ENCODE measurements at places on chromosomes 3 and 15.

GRCh38 chr3:57958642-57959422, 49.4 kb upstream of the FLNB start:
- no peak for DNase-seq

DNA sequence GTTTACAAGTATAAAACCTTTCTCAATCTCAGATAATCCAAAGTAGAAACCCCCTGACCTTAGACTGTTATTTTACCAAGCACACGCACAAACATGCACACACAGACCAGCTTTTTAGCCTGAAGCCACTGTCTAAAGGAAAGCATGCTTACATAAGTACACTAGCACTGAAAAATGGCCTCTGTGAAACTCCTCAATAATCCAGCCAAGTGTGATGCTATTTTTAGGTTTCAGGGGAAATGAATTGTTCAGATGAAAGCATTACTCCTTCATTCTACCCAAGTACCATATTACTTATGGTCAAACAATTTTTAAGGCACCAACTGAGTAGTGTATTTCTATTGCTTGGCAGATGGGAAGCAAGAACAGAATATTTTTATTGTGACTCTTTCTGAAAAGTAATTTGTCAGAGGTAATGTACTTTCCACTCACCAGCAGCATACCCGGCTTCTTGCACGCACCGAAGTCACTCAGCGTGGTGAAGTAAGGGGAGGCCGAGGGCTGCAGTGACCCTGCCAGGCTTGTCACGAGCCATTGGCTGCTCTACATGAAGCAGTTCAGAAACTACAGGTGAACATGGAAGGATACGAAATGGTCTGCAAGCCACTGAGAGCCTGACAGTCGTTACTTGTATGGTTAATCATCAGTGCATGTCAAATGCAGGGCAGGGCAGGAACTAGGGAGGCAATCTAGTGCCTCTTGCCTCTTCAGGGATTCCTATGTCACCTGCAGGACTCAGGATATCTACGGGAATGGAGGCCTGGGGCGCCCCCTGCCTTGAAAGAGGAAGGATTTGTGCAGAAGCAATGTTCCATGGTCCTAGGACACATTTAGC, 106.7 kb downstream of the GABRB3 start:
- DNase-seq: no peak

- no peak for DNase-seq
Measured at GRCh38 chr15:28208583-28208982, 109.5 kb upstream of the OCA2 start.

DNA sequence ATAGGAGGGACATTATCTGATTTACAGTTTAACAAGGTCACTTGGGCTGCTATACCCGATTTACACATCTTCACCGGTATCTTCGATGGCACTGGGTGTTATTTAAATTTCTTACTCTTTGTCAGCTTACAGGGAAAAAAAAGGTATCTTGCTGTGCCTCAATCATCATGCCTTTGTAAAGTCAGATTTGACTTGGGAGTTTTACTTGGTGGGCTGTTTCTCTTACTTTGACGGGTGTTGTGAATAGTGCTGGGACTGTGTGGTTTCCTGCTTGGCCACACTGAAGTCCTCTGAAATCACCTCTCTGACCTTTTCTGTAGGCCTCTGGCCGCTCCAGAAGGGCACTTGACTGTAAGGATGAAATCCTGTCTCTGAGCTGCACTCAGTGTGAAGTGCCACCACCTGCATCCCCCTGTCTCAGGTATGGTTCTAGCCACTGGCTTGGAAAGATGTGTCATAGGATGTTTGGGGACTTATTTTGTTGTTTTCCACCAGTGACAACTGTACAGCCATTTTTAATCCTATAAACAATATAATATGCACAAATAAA, 3.1 kb upstream of the SLC24A1 start:
- DNase-seq: no peak

- no peak for DNase-seq
Measured at GRCh38 chr3:123336001-123336400, 112.9 kb downstream of the ADCY5 start.

DNA sequence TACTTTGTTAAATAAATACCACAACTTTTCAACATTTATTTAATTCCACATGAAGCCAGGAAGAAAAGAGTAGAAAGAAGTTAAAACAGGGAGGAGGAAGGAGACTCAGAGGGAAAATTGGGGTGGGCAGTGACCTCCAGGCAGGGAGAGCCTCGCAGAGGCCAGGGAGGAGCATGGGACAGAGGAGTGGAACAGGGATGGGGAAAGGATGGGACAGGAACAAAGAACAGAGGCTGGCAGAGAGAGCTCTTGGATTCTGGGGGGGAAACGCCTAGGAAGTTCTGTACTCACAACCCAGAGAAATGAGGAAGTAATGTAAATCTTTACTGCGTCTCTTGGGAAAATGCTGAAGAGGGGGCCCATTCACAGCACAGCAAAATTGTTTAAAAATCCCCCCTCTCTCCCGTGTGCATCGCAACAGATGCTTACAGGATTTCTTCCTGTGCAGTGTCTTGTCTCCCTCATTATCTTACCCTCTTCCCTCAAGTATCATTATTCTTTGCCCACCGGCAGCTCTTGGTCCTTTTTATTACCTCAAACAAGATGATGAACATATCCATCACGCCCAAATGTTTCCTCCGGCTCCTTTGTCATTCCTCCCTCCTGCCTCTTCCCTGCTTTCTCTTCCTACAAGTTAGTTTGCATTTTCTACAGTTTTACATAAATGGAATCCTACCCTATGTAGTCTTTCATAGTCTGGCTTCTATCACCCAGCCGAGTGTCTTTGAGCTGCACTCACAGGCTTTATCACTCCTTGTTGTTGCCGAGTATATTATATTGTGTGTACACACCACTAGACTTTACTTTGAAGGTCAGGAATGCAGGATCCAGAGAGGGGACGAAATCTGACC, 65.5 kb downstream of the ARHGAP31 start:
- DNase-seq: no peak

DNA sequence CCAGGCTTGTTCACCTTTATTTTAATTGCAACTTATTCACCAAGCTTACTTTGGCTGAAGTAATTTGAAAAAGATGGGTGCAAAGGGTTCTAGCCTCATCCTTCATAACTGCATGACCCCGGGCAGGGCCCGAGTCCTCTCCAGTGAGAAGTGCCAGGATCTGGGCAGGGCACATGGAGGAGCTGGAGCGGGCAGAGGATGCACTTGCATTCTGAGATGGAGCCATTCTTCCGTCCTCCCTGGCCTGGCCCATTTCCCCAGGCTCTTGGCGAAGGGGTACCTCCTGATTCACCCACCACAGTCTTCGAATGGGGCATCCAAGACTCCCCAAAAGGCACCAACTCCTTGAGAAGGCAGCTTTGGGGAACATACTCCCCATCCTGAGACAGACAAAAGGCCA, 22.5 kb upstream of the PLXND1 start:
- no peak for DNase-seq

- no peak for DNase-seq
Measured at GRCh38 chr3:147373301-147373700, 33.0 kb downstream of the ZIC4 start.

DNA sequence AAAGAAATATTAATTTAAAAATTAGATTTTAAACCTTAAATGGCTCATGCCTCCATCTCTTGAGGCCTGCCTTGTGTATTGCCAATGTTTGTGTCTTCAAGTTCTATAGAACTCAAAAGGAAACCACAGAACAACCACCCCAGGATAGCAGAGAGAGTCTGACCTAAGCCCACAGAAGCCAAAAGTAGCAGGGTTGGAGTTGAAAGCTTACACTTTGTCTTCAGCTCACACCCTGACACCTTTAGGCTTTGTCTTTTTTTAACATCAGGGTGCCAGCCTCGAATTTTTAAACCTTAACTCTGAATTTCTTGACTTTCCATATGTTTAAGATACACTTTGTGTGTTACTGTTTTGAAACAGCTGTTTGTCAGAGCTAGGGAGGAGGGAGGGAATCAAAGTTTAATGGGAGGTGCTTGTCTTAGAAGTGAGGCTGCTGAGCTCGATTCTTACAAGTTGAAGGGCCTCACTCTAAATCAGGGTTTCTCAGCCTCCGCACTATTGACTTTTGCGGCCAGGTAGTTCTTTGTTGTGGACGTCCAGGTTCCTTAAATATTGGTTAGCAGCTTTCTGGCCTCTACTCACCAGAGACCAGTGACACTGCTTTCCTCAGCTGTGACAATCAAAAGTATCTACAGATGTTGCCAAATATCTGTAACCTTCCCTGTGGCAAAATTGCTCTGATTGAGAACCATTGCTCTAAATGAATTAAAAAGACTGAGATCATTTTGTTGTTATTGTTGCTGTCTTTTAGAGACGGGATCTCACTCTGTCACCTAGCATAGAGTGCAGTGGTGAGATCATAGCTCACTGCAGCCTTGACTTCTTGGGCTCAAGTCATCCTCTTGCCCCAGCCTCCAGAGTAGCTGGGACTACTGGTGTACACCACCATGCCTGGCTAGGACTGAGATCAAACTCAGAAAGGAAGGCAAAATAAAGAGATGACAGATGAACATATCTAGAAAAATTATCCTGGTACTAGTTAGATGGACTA, 139.2 kb upstream of the EOMES start:
- DNase-seq: no peak

- DNase-seq: no peak
Measured at GRCh38 chr3:194908496-194908895, 222.8 kb downstream of the FAM43A start.

DNA sequence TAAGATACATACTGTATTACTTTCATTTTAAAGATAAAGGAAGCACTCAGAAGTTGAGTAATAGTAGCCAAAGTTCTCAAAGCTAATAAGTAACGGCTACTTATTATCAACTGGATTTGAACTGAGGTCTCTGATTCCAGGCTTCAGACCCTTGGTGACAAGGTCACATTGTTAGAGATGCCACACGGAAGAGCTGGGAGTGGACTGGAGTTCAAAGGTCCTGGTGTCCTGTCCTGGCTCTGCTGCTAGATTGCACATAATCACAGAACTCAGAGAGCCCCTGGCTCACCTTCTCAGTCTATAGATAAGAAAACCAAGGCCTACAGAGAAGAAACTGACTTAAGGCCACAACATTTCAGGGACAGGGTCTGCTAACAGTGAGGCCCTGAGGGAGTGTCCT, 75.3 kb downstream of the MYLK start:
- DNase-seq: no peak

GRCh38 chr15:100166313-100166712, 175.5 kb downstream of the ADAMTS17 start:
- no peak for DNase-seq

DNA sequence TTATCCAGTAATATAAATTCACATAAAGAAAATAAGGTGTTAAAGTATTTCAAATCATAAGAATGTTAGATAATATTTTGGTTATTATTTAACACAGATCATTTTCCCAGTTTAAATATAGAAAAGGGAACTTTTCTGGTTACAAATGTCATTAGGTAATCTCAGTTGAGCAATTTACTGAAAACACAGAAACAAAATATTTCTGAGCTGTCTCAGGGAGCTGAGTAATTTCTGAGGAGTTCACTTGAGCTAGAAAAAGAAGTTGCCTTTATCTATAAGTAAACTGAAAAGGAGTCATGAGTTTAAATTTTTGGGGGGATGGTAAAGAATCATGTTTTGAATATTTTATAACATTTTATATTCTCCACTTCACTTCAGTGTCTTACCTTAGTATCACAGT, 855.4 kb upstream of the ARPP21 start:
- DNase-seq: no peak
